ENCODE measurements at places on chromosomes 3 and 15.

GRCh38 chr15:31081056-31081455, 20.5 kb downstream of the TRPM1 start:
- no peak for DNase-seq

- no peak for DNase-seq
These were observed 222.9 kb downstream of the WDR72 start for GRCh38 chr15:53536479-53537120.

DNA sequence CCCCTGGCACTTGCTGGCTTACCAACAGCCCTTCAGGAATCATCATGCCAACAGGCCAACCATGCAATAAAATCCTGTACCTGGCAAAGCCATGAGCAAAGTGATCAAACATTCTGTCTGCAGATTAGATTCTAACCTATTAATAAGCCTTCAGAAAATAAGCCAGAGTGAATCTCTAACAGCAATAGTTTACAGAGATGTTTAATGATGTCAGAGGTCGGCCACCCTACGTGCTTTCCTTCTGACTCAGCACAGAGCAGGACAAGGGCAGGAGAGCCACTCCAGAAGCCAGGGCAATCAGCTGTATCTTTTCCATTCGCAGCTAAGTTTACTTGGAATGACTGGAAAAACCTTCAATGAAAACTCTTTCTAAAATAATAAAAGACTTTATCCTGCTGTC, 13.1 kb downstream of the COL8A1 start:
- DNase-seq: no peak

- DNase-seq: no peak
These were observed 10.5 kb upstream of the OSBPL11 start for GRCh38 chr3:125605756-125606155.

DNA sequence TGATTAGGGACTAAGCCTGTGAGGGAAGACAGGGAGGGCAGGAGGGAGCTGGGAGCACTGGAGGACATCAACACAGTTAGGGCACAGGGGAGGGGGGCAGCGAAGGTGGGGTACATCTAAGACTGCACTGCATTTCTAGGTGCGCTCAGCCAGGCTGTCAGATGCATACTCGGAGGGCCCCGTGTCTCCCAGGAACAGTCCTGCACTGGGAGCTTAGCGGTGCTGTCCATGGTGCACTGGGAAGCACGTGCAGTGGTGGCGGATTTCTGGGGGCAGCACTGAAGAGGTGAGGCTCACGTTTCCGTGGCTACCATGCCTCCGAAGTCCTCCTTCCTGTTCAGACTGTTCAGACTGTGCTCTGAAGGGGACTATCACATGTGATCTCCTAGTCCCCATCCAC, 54.4 kb downstream of the ROPN1B start:
- no peak for DNase-seq

GRCh38 chr15:68078365-68078764, 24.2 kb downstream of the PIAS1 start:
- DNase-seq: no peak

DNA sequence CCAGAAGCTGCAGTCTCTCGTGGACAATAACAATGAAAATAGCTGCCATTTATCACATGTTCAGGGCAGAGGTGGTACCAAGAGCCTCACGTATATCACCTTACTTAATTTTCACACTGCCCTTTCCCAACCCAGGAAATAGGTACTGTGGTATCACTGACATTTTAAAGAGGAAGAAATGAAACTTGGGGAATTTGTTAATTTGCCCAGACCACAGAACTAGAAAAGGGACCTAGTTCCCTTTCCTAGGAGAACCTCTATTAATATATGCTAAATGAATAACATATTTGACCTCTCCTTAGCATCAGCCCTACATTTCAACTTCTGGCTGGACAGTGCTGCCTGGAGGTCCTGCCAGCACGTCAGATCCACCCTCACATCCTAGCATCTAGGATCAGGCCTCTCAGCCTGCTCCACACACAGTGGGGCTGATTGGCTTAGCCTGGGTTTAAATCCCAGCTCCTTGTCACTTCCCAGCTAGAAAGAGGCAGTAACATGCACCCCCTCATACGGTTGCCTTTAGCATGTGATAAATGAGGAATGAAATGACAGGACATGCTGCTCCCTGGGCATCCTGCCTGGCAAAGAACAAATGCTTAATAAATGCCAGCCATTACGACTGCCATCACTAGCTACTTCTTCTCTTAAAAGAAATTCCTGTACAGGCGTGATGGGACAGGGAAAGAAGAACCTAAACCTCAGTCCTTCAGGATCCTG, 95.1 kb upstream of the TNFAIP8L3 start:
- no peak for DNase-seq

- no peak for DNase-seq
These were observed 40.1 kb downstream of the GASK1A start for GRCh38 chr3:43019006-43019809.

DNA sequence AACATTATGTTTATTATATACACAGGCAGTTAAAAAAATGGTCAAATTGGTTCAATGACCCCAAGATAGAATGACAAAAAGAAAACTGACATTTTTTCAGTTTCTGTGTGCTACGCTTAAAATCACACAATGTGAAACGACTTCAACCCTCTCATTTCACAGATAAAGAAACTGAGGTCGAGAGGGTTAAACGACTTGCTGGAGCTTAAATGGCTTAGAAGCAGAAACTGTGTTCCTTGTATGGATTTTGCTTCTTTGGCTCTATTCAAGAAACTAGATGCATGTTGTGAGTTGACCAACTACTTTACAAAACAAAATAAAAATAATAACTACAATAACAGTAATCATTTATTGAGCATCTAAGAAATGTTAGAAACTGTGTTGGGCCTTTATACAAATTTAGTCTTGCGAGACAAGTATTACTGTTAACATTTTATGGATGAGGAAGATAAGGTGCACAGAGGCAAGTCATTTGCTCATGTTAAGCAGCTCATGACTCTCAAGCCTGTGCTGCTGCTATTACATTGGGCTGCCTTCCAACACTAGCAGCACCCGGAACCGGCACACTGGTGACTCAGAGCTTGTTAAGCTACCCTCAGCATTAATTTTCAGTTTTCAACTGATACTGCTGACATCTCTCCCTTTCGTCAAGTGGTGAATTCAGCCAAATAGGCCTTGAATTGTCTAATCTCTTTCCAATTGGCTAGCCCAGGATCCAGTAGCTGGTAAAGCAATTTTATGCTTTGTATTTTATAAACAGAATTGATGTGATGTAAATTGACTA, 487.6 kb downstream of the NAALADL2 start:
- DNase-seq: no peak

DNA sequence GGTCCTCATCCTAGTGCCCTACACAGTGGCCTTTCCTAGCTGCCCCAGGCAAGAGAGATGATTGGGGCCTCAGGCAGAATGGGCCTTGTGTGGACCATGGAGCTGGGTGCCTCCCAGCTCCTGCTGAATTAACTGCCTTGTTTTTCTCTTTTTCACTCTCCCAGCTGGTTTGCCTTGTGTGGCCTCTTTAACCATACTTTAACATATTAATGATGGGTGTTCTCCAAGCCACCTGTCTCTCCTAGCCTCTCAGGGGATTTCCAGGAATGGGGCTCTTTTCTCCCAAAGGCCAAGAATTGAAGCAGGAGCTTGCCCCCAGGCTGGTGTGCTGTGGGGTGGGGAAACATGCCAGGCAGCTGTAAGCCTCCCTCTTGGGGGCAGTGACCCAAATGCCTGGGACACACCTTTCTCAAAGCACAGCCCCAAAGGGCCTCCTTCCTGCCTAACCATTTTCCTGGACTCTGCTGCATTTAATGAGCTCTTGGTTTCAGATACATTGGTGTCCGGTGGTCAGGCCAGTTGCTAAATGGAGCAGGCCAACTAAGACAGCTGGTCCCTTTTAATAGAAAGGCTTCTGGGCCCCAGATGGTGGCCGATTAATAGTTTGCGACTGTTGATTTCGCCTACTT, 5.6 kb downstream of the ALPK3 start:
- DNase-seq: no peak

- DNase-seq: no peak
These were observed 31.7 kb downstream of the FRMD5 start for GRCh38 chr15:44163370-44163769.

DNA sequence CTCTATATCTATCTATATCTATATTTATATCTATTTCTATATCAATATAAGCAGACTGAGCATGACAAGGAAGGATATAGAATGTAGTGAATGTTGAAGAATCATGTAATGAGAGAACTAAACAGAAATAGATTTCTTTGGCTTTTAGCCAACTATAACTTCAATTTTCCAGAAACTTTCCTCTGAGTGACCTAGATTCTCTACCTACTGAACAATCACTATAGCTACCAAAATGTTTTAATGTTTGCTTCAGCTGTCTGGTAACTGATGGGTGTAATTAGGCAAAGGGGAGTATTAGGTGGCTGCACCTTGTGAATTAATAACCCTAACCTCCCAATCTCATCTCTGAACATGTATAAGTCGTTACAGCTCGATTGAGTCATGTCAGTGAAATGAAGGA, 76.4 kb upstream of the ROBO1 start:
- no peak for DNase-seq

- no peak for DNase-seq
These were observed 49.1 kb downstream of the CCK start for GRCh38 chr3:42216931-42217333.

- peak; percentile 40 for DNase-seq
These were observed 9.9 kb upstream of the LEKR1 start for GRCh38 chr3:156816091-156816793.

- no peak for DNase-seq
These were observed 1.1 kb downstream of the SEC13 start for GRCh38 chr3:10319804-10320203.

- no peak for DNase-seq
These were observed 11.7 kb upstream of the DUSP7 start for GRCh38 chr3:52068055-52068571.

DNA sequence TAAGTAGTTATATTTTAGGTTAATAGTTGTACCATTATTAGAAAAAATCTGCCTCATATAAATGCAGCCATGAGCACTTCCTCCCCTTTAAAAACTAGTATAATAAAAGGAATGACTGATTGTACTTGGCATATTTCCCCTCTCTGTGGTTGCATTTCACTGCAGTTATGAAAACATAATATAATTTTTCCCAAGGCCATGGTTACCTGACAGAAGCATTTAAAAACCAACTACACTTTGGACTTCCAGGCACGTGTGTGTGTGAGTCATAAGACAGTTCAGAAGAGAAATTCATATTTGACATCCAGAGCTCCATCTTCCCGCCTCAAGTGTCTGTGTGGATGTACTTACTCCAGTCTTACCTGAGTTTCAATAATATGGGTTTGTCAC, 828.2 kb upstream of the CFAP20DC start:
- no peak for DNase-seq

GRCh38 chr3:185528532-185528931, 23.9 kb downstream of the LIPH start:
- no peak for DNase-seq

DNA sequence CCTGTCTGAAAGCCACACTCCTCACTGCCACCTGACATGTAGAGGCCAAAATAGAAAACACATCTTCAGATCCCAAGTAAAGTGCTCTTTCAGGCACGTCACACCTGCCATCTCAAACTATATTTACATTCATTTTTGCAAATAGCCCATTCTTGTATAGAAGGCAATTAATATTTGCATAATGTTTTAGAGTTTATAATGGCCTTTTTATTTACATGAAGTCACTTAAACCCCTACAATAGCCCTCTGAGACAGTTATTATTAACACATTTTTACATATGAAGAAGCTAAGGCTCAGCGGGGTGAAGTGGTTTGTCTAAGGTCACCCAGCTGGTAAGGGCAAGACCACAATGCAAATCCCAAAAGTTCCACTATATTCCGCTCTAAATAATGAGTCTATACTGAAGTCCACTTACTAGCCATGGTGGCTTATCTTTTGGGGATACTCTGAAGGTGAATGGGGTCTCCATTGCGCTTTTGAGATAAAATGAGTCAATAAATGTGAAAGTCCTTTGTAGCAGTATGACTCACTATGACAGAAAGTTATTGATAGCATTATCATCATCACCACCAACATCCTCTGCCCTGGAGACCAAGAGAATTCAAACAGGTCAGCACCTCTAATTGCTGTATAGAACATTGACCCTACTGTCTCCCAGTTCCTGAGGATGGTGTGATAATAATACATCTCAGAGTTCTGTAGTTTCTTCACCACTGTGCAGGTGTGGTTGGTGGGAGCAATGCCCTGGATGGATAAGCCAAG, 155.9 kb upstream of the BCL6 start:
- no peak for DNase-seq

DNA sequence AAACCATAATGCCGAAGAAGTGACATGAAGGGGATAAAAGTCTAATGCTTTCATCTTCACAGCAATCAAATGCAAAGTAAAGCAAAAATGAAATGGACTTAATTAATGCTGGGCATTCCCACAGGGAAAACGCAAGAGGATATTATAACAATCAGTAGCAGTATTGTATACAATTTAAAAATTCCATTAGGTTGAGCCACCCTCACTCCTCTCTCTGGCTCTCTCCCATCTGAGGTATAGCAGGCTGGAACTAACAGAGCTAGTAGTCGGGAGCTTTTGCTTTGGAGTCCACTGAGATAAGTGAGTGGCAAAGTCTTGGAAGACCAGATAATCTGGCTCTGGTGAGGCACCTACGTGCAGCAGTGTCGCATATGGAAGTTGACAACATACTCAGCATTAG, 33.9 kb downstream of the DET1 start:
- DNase-seq: no peak

GRCh38 chr3:132615881-132616280, 18.8 kb downstream of the ACKR4 start:
- no peak for DNase-seq

- no peak for DNase-seq
These were observed 161.4 kb upstream of the IQSEC1 start for GRCh38 chr3:13234666-13235065.

DNA sequence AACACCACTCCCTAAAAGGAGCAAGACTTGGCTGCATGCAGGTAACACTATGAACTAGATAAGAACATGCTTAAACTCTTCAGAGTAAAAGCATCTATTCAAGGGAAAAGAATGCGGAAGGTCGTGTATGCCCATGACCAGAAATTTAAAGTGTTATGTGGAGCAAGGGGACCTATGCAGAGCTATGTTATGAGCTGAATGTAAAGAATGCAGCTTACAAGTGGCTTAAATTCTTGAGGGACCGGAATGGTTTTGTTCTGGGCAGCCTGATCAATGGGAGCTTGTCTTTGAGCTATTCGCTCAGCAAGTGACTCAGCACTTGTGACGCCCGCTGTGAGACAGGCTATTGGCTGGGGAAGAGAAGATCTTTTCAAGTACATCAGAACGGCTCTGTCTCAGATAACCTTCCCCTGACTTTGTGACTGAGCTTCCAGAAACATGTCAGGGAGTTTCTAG, 367.5 kb upstream of the THBS1 start:
- DNase-seq: no peak

- no peak for DNase-seq
These were observed 22.3 kb upstream of the GP9 start for GRCh38 chr3:129038121-129038855.

GRCh38 chr3:126197854-126198584, 17.6 kb upstream of the ALDH1L1 start:
- no peak for DNase-seq

GRCh38 chr3:151673974-151674373, 59.8 kb upstream of the AADACL2 start:
- DNase-seq: no peak

All from CD4-positive, alpha-beta T cell treated with Interleukin-15 for 1 hour (primary cell).